Glomerular endothelial cell (primary cell): ENCODE measurements at places on chromosomes 4 and X.

GRCh38 chrX:2766906-2767305, 15.1 kb downstream of the XG start:
- DNase-seq: no peak

GRCh38 chr4:54542119-54542438, 115.7 kb upstream of the KIT start:
- no peak for DNase-seq

- DNase-seq: no peak
Observed at GRCh38 chr4:91990726-91991125, 313.0 kb upstream of the GRID2 start.

GRCh38 chr4:20462426-20463175, 210.9 kb downstream of the SLIT2 start:
- no peak for DNase-seq

GRCh38 chrX:15244421-15244820, 25.5 kb downstream of the ASB9 start:
- no peak for DNase-seq
